Regular cardiac myocyte (primary cell): ENCODE measurements at places on chromosomes 5 and 9. TPM values are rescaled to one million over a fixed set of nuclear protein-coding genes. Genes with fewer than 3 reads are reported as not detected.

RANBP3L gene
- not detected in 2 replicates for total RNA-seq

PCDHGA10 gene
- 1.2 and 3.4 TPM in 2 replicates for total RNA-seq

PCDHGA3 gene
- 0.38 and 1.7 TPM in 2 replicates for total RNA-seq

MORN5 gene
- not detected in 2 replicates for total RNA-seq
